GM13977 (cell line): ENCODE measurements at places on chromosomes 2 and 18.

- no peak for DNase-seq
These were observed at the start of gene GALR1 for GRCh38 chr18:77249569-77250500. TSS of gene GALR1 (plus strand) at chr18:77249848. CDS start at chr18:77250549, 701 bp downstream.

DNA sequence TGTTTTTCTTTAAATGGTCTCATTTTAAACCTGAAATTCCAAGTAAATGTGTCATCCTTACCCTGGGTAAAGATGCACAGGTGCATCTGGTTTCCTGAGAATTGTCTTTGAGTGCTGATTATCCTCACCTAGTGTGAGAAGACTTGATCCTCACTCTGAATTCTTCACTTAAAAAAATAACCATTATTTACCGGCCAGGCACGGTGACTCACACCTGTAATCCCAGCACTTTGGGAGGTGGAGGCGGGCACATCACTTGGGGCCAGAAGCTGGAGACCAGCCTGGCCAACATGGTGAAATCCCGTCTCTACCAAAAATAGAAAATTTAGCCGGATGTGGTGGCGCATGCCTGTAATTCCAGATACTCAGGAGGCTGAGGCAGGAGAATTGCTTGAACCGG, 9.9 kb upstream of the WNT6 start:
- no peak for DNase-seq

- DNase-seq: peak; percentile 45
These were observed 146.7 kb downstream of the RPIA start for GRCh38 chr2:88838165-88838635.

DNA sequence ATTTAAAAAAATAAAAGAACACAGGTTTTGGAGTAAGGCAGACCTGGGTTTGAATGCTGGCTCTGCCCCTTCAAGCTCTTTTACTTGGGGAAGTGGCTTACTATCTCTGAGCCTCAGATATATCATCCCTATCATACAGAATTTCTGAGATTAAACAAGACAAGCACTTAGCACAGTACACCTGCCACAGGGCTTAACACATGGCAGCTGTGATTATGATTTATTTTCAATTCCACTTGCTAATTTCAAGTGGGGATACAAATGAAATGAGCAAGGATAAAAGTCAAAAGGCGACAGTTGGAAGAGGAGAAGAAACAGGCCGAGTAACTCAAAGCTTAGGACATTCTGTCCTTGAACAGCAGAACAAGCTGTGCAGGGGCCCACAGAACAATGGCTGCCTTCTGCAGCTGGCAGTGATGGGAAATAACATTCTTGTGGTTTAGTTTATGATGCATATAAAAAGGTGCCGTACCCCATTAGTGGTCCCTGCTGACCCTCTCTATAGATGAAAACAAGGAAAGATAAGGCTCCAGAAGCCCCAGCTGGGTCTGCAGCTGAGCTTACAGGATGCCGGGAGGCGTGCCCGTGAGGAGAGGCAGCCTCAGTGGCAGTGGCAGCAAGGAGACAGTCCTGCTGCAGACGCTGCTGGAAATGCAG, 45.3 kb downstream of the KIF3C start:
- no peak for DNase-seq

DNA sequence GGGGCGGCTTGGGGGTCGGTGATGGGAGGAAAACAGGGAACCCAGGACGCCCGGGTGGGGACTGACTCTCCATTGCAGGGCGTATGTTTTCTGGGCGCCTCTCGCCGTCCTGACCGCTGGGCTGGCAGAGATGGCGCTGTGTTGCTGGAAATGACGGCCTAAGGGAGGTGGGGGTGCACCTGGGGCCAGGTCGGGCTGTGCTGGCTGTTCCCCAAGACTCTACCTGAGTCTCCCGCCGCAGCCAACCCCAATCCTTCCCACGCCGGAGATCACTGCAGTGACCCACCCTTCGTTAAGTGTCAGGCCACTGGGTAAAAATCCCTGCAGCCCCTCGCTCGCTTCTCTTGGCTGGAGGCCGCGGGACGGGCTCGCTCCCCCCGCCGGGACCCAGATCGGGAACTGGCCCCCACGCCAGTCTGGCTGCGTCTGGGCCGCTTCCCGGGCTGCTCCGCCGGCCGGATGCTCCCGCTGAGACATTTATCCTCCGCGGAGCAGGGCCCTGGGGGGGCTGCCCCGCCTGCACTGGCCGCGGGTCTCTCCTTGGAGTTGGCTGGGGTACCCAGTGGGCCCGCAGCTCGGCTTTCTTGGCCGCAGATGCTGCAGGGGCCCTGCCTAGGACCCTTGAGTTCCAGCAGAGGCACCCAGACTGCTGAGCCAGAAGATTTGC, 7.8 kb upstream of the ARMC9 start:
- peak; percentile 29 for DNase-seq

- no peak for DNase-seq
These were observed 21.3 kb downstream of the XRCC5 start for GRCh38 chr2:216130346-216130971.

DNA sequence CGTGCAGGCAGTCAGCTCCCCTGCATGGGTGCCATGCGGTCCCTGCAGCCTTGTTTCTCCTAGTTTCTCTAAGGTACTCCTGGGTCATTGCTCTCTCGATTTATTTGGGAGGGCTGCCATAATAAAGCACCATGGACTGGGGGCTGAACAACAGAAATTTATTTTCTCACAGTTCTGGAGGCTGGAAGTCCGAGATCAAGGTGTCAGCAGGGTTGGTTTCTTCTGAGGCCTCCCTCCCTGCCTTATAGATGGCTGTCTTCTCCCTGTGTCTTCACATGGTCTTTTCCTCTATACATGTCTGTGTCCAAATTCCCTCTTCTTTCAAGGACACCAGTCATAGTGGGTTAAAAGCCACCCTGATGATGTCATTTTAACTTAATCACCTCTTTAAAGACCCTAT, 40.5 kb downstream of the RPL37A start:
- DNase-seq: no peak

- no peak for DNase-seq
These were observed 119.0 kb upstream of the ZBTB14 start for GRCh38 chr18:5414546-5414945.

DNA sequence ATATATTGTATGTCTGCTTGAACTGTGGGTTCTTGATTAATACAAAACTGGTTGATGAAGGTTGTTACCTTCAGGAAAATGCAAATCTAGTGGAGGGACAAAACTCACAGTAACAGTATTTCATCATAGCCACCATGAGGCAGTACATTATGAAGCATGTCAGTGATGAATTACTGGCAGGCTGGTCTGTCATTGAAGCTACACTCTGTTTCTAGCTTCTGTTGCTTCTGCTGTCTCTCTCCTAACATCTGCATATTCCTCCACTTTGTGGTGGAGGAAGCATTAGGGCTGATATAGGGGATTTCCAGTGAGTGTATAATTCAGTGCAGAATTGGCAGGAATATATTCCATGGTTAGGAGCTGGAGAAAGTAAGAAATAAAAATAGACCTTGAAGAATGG, 44.2 kb upstream of the RAB6D start:
- DNase-seq: no peak

- DNase-seq: no peak
These were observed 243.3 kb upstream of the KCNJ3 start for GRCh38 chr2:154455166-154455565.

DNA sequence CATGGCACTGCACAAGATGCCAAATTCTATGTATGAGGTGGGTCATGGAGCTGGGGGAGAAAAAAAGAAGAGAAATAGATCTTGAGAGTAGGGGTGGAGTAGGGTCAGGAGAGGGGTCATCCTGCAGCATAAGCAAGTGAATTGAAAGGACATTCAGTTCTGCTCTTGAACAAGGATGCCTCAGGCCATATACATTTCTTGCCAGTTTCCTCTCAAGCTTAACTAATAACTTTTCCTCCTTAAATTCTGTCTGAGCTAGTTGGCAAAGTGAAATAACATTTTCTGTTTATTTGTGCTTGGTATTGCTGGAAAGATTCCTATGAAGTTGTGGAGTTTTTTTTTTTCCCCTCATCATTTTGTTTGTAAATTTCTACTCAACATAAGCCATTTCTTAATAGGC, 99.0 kb upstream of the LTBP1 start:
- DNase-seq: no peak

DNA sequence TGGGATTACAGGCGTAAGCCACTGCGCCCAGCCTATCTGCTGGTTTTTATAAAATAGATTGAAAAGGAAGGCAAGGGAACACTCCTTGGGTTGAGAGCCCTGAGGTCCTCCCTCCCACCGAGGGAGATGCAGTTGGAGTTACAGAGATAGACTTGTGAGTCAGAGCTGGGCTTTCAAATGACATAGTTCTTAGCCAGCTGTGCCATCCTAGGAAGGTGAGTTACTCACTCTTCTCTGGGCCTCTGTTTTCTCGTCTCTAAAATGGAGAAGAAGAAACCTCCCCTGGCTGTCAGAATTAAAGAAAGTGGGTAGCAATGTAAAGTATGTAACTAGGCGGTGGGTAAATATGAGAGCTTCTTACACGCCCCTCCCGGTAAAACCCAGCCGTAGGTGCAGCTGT, 2.4 kb downstream of the LRRFIP1 start:
- DNase-seq: no peak

- no peak for DNase-seq
These were observed 16.5 kb upstream of the CYTIP start for GRCh38 chr2:157460384-157460837.

GRCh38 chr18:51802569-51803428, 537.2 kb upstream of the DCC start:
- DNase-seq: no peak

DNA sequence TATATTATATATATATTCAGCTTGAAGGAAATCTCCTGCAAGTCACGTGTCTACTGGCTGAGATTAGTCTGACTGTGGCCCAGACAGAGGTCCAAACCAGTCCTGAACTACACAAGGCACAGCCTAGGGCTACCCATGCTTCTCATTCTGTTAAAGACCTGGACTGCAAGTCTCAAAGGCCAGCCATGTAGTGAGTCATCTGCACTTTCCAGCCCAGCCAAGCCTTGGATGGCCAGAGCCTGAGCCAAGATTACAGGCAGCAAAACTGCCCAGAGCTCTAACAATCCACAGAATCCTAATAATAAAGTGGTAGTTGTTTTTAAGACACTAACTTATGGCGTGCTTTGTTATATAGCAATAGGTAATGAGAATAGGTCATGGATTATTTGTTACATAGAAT, 259.6 kb downstream of the SS18 start:
- no peak for DNase-seq

DNA sequence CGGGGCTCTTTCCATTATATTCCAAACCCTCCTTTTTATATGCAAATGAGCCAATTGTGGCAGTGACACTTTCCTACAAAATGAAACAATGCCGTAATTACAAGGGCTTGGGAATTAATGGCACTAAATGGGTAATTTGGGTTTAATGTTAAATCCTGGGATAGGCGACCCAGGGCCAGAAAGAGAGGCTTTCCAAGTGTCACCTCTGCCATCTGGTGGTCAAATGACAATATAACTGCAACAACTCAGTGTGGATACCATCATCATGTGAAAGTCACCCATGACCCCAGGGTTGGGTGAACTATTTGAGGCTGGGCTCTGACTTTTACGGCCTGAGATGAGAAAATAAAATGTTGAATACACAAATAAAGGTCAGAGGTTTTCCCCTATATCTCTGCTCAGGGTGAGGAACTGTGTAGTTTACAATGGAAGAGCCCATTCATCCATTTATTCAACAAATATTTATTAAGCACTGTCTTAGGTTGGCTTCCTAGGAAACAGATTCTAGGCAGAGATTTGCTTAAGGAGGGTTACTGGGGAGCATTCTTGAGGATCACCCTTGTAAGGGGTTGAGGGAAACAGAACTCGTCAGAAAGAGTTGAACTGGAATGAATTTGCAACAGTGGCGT, 13.6 kb upstream of the THADA start:
- DNase-seq: peak; percentile 36

DNA sequence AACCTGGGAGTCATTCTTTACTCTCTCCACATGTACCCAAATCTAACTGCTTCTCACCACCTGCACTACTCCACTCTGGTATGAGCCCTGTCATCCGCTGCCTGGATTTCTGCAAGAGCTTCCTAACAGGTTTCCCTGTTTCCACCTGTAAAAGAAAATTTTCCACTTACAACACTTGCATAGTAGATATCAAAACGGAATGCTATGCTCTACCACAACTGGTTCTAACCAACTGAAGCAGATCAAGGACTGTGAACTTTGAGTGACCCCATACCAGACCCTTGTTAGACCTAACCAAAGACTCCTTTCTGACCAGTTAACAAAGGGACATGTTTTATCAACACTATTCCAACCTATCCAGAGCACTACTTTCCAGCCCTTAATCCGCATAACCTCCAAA, 3.8 kb upstream of the TMEM131 start:
- DNase-seq: no peak

DNA sequence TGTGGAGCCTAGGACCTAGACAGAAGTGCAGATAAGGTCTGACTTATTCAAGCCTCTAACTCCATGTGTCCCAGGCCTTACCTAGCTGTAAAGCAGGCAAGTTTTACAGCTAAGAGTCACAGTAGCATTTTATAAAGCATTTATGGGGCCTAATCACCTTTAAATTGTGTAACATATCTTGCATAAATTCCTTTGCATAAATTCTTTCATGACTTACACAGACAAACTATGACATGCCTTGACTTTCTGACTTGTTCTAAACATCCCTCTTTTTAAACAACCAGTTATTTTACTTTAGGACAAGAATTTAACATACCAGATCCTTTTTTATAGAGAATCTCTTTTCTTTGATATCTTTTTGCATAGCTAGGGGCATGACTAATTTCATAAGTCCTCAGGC, 1257.8 kb upstream of the NRXN1 start:
- DNase-seq: no peak

DNA sequence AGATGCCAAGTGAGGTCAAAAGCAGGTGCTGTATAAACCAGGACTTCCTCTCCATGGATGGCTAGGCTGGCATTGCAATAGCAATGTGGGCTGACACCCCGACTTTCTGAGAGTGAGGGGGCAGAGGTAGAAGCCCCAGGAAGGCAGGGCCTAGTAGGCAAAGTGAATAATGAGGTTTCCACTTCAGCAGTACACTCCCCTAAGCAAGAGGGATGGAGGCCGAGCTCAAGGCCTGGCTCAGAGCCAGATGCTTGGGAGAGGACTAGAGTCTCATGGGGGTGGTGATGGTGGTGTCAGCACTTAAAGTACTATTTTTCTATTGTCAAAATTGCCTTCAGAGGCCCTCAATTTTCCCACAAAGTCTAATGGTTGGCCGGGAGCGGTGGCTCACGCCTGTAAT, 41.6 kb upstream of the HK2 start:
- no peak for DNase-seq

DNA sequence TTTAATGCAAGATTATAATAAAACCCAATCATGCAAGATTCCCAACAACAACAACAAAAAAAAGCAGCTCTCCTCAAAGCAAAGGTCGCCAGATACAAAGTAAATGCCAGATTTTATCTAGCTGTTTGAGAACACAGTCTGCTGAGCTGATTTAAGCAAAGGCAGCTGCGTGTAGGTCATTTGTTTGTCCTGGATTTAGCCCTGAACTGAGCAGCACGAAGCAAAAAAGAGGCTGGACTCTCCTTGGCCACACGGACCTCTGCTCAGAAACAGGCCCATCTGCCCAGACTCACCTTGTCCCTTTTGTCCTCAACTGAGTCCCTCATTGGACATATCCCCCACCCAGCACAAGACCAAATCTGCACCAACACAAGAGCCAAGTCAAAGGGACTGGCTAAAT, 91.5 kb downstream of the PID1 start:
- no peak for DNase-seq

GRCh38 chr2:182103526-182103925, 117.9 kb downstream of the PPP1R1C start:
- no peak for DNase-seq

GRCh38 chr2:185507719-185508118, 230.9 kb upstream of the FSIP2 start:
- no peak for DNase-seq
